ENCODE measurements at places on chromosomes 1 and 21.
A peak's percentile ranks its signal among the peaks of the same experiment; 100 is the strongest.

DNA sequence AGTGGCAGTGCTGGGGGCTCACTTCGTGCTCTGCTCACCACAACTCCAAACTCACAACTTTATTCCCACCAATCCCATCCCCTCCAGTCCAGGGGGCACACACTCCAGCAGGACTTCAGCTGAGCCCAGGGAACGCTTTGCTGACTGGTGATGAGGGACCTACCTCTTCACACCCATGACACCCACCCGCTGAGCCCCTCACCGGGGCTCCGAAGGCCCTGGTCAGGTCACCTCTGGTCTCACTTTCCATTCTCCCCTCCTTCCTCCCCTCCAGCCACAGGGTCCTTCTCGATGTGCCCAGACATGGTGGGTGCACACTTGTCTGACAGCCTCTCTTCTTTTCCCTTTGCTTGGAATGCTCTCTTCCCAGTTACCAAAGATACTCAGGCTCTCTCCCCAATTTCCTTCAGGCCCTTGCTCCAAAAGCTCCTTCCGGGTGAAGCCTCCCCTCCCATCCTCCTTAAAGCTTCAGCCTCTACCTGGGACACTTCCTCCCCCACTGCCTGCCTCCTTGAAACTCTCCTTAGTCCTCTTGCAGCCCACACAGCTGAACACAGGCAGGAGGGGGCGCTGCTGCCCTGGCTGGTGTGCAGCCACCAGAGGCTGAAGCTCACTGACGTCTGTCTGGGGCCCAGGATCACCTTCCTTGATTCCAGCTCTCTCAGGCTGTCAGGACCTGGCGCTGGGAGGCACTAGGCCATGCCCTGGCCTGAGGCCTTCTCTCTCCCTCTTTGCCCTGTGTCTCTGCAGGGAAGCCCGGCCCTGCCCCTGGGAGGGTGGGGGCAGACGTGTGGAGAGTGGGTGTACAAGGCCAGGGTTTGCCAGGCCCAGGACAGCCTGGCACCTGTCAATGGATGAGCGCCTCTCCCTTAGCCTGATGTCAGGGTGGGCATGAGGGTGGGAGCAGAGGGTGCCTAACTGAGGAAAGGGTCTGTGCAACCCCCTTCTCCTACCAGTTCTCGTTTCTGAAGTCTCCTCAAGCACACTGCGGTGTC lies 1.6 kb downstream of the KCNE1 start:
- DNase-seq = peak; percentile 66

GRCh38 chr1:1004780-1005697 lies 5.1 kb upstream of the HES4 start:
- no peak for DNase-seq

DNA sequence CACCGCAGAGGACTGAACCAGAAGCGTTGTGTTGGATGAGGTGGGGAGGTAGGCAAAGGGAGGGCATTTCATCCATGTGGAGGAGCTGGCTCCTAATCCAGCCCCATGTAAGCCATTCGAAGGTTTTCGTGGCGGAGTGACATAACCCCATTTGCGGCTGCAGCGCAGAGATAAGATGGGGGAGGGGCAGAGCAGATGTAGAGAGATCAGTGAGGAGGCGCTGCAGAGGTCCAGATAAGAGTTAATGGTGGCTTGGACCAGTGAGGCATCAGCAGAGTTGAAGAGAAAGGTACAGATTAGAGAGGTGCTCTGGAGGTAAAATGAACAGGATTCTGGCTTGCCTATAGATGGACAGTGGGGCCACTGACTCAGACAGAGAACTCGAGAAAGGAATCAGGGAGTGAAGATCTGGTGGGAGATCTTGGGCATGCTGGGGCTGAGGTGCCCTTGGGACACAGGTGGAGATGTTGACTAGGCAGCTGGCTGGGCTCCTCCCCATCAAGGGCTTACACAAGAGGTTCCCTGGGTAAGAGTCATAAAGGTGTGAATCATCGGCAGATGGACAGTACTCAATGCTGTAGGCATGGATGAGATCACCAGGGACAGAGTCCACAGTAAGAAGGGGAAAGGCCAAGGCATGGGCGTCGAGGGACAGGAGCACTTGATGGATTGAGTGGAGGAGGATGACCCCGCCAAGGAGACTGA lies 7.8 kb upstream of the PTPRF start:
- DNase-seq = no peak

DNA sequence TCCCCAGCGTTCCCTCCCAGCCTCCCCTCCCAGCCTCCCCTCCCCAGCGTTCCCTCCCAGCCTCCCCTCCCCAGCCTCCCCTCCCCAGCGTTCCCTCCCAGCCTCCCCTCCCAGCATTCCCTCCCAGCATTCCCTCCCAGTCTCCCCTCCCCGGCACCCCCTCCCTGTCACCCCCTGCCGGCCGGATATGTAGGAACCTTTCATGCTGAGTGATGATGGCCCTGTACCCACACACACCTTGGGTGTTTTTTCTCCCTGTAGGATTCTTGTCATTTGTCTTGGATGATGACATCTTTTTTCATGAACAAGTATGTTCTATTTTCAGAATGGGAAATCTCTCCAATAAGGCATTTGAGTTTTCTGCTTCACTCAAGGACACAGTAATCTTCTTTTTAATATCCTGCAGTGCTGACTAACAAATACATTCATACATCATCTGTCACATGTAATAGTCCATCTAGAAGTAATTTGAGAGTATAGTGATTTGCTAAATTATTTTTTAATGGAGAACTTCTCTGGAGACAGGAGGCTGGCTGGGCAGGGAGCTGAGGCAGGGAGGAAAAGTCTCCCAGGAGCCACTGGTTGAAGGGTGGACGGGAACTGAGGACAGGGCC lies 19.5 kb downstream of the FTCD start:
- DNase-seq = no peak

GRCh38 chr1:204853436-204853835 lies 17.2 kb upstream of the NFASC start:
- DNase-seq = no peak

DNA sequence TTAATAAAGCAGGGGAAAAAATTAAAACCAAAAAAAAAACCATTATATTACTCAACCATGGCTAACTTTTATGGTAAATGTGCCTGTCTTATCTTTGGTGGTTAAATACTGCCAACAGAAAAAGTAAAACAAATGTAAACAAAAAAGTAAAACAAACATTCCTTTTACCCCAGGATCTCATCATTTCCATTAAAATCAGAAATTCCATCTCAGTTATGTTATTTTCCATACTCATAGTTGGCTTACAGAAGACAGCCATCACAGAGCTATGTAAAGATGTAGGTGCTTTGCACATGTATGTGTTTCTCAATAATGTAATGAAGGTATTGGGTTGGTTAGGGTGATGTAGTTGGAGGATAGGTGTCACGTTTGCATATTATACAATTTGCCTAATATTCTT lies 185.0 kb downstream of the KCNK2 start:
- no peak for DNase-seq

DNA sequence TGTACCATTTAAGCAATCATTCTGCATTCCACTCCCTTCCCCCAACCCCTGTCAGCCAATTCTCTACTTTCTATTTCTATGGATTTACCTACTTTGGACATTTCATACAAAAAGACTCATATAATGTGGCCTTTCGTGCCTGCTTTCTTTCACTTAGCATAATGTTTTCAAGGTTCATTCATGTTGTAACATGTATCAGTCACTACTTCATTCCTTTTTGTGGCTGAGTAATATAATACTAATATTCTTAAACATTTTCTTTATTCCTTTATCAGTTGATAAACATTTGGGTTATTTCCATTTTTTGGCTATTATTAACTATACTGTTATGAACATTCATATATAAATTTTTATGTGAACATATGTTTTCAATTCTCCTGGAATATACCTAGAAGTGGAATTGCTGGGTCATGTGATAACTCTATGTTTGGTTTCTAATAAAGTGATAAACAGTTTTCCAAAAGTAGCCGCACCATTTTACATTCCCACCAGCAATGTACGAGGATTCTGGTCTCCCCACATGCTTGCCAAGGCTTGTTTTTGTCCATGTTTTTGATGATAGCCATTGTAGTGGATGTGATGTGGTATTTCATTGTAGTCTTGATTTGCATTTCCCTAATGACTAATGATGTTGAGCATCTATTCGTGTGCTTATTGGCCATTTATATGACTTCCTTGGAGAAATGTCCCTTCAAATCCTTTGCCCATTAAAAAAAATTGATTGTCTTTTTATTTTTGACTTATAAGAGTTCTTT lies 61.9 kb upstream of the GNG12 start:
- no peak for DNase-seq

- DNase-seq = no peak
Measured at GRCh38 chr1:27451343-27451742, 38.6 kb downstream of the WASF2 start.

DNA sequence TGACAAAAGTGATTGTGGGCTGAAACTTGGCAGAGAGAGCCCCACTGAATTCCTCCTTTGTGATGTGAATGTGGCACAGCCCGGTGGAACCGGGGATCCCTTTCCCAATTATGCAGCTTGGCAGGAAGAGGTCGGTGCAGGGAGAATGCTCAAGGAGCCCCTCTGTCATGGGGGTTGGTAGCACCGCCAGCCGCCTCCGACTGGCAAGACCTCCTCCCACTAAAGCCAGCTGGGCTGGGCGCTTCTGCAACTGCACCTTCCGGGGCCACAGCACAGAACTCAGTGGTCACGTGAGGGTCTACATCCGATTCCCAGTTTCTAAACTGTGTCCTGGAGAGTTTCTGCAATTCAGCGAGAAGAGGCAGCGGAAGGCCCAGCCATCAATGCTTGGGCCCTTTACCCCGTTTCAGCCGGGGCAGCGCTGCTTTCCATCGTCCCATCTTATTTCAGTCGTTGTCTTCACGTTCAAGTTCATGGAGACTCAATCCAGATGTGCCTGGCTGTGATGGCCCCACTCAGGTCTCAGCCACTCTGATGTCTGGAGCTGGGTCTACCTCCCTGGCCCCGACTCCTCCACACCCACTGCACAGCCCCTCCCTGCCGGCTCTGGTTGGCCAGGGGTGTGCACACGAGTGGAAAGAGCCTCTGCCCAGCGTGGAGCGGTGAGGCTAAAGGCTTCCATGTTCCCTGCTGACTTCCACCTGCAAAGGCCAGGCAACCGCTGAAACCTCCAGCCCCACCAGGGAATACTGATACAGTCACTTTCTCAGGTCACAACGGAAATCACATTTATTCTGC lies 39.8 kb upstream of the FHAD1 start:
- DNase-seq = no peak

DNA sequence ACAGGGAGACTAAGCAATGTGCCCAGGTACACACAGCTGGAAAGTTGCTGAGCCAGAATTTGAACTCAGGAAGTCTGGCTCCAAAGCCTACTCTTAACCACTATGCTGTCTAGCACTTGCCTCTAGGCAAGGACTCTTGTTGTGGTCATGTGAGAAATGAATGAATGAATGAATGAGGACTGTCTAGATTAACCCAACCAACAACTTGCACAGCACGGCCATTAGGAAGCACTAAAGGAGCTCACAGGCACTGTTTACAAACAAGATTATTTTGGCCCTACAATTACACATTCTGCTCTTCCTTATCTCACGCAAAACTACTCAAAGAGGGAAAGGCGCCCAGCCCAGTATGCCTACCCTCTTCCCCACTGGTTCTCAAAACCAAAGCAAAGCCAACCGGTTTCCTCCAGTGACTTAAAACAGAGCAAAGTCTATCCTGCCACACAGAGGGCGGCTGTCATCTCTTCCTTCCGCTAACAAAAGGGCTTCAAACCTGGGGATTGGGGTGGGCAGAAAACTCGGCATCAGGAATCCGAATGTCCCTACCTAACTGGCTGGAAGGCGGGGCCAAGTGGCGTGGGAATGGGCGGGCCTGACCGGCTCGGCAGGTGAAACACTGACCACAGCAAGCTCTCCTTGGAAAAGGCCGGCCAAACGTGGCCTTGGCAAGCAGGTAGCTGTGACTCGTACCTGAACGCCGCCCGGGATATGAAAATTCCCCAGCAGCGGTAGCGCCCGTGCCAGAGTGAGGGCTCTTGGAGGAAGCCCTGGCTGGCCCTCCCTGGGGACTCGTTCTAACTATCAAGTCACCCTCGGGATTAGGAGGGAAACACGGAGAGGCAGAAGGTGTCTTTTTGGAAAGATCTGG lies 948 bp downstream of the STK40 start:
- no peak for DNase-seq

DNA sequence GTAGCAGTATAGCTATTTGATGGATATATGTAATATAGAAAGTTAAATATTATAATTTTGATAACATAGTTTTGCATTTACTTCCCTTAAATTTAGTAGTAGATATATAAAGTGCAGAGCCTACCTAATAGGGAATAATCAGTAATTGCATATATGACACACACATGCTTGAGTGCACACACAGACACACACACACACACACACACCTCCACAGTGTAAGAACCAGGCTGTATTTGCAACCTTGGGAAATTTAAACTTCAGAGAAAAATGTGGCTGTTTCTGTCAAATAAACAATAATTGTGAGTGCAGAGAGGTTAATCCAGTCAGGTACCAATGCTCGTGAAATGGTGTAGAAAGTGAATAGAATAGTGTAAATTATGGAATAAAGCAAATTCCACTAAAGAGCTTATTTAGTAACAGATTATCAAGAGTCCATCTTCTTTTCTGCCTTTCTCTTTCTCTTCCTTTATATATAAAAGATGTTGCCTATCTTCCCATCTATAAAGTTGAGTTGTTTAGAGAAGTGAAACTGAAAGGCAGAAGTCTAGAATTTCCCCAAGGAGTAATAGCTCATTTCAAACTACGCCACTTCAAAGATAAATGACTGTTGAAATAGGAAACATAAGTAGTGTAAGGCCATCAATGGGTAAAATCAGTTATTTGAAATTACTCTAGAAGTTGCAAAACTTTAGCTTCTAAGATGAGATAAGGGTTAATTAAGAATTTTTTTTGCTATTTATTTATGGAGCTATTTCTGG lies 273.7 kb downstream of the SRGAP2C start:
- DNase-seq = no peak

DNA sequence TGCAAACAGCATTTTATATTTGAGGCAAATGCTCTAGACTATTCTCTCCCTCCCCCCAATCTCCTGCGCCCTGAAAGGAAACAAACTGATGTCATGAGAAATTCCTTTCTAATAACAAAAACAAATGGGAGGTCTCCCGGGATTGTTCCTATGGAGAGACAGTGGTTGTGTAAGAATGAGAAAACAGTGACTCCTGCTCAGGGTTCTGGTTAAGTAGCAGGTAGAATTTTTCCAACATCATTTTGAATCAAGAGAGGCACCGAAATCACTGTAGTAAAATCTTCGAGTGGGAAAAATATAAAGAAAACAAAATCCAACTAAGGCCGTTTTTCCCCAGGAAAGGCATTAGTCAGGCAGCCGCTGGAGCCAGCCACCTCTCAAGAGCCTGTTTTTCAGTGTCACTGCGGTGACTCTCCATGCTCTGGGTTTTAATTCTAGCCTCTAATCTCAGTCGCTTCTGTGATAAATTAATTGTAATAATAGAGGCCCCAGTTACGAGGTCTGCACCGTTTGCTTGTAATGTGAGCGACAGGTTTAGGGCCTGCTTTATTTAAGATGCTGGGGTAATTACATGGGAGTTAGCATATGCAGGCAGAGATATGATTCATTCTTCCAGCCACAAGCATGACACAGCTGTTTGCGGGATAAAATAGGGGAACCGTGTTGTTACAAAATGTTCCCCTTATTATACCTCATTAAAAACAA lies 80.3 kb downstream of the RNF220 start:
- DNase-seq = no peak

GRCh38 chr1:66317248-66317515 lies 216.8 kb upstream of the SGIP1 start:
- no peak for DNase-seq

GRCh38 chr1:112956544-112957132 lies 642 bp upstream of the SLC16A1 start:
- no peak for DNase-seq
